Fibroblast of skin of right biceps (primary cell): ENCODE measurements at places on chromosomes 7 and 10.

DNA sequence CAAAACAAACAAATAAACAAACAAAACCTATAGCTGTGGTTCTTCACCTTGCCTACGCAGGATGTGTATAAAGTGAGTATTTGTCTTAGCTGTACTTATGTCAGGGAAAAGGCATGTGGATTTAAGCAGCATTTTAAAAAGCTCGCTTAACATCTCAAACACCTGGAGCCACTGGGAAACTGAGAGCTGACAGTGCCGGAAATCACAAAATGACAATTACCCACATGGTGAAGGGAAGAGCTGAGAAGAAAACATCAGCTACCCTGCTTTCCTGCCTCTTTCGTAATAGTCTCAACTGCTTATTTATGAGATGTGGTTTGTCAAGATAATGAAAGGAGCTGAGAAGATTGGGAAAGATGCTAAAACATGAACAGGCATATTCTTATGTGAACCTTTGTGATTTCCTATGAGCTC is 31.1 kb upstream of the MSMB start:
- no peak for DNase-seq

GRCh38 chr10:10223131-10223530 is 794.5 kb upstream of the CELF2 start:
- DNase-seq = peak; percentile 25

GRCh38 chr10:79319115-79319771 is 28.0 kb upstream of the PPIF start:
- no peak for DNase-seq

- no peak for DNase-seq
Measured at GRCh38 chr7:126449611-126450268, 803.0 kb downstream of the GRM8 start.

- no peak for DNase-seq
Measured at GRCh38 chr10:116917481-116917880, 68.2 kb downstream of the ENO4 start.

DNA sequence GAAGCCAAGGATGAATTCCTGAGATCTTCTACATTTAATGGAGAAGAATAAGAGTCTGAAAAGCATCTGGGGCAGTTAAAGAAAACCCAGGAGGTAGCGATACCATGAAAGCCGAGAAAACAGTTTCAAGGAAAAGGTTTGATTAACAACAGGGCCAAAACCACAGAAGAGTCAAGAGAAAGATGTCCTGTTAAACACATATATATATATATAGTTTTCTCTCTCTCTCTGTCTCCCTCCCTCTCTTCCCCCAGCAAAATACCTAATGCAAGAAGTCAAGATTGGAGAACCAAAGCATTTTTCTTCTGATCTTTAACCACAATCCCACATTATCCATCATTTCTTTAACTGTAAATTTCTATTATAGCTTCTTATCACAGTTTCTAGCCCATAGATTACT is 261.4 kb downstream of the SNX13 start:
- DNase-seq = peak; percentile 55

DNA sequence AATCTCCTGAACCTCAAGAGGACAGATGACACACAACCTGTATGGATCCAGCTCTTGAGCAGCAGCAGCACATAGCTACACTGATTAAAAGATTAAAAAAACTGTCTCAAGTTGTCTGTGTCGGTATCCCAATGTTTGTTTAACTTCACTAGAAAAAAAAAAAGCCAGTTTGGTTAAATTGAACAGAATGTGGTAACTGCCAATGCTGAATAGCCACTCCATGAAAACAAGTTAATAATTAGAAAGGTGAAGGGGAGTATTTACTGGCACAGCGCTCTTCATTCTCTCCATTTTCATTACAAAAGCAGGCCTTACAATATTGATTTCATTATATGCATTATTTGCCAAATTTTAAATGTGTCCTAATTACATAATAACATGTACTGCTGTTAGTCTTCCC is 47.6 kb downstream of the GDI2 start:
- no peak for DNase-seq

DNA sequence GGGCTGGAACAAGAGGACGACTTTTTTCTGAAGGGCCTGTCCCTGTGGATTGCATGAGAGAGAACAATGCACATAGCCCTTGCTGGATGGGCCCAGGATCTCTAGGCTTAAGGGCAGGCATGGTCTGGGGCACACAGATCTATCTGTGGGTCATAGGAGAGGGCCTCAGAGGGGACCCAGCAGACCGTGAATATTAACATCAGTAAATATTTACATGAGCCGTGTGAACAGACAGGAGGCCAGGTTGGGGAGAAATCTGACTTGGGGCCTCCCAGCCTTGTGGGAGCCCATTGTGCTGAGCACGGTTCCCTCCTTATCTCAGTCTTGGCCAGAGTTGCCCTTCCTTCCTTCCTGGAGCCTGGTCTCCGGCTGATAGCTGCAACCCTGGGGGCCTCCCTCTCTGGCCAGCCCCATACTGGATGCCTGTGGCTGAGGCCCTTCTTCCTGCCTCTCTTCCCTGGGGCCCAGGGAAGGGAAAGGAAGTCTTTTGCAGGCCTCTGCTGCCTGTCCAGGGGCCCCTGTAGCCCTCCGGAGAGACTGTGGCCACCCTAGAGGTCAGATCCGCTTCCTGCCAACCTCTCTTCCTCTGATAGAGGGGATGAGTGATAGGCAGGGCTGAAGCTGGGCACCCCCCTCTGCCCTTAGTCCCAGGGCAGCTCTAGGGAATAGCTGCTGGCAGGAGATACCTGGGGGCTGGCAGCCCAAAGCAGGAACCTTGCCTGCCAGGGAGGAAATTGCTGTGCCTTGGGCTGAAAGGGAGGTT is 44.5 kb upstream of the TRIM8 start:
- peak; percentile 37 for DNase-seq

DNA sequence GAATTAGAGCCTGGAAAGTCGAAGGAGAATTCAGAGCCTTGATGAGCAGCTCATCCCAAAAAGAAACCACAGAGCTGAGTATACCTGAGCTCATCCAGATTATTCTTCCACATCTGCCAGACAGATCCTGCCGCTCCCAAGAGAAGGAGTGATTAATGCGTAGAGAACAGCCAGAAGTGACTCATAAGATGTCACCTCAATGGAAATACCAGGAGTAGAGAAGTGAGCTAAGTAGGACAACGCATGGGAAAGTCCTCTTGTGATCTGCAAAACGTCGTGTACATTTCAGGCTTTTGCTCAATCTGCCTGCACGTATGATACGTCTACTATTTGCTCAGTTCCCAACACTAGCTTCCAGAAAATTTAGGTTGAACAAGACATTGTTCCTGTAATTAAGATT is 230.5 kb upstream of the AUTS2 start:
- peak; percentile 93 for DNase-seq

- DNase-seq = no peak
Measured at GRCh38 chr10:20748551-20748950, 148.6 kb downstream of the NEBL start.

- no peak for DNase-seq
Measured at GRCh38 chr10:17212802-17213221, 11.3 kb upstream of the TRDMT1 start.

- DNase-seq = peak; percentile 9
Measured at GRCh38 chr10:72524489-72524888, 101.4 kb downstream of the MICU1 start.

- no peak for DNase-seq
Measured at GRCh38 chr7:141001546-141001945, 13.2 kb downstream of the MRPS33 start.

GRCh38 chr7:106866298-106867281 is 1.5 kb downstream of the PIK3CG start:
- no peak for DNase-seq

DNA sequence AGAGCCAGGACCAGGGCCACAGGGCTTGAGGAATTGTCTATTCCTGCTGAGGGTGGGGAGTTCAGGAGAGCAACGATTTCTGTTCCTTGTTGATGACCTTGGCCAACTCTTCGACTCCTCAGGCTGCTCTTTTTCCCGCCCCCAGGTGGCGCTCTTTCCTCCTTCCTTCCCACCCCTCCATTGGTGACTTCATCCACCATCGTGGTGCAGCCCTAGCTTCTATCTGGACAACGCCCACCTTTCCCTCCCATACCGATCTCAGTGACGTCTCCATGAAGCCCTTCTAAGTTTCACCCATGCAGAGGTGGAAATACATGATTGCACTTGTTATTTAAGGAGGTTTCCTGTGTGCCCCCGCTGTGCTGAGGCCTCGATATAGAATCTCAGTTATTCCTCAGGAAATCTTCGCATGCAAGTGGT is 22.1 kb upstream of the CARD11 start:
- DNase-seq = peak; percentile 3

DNA sequence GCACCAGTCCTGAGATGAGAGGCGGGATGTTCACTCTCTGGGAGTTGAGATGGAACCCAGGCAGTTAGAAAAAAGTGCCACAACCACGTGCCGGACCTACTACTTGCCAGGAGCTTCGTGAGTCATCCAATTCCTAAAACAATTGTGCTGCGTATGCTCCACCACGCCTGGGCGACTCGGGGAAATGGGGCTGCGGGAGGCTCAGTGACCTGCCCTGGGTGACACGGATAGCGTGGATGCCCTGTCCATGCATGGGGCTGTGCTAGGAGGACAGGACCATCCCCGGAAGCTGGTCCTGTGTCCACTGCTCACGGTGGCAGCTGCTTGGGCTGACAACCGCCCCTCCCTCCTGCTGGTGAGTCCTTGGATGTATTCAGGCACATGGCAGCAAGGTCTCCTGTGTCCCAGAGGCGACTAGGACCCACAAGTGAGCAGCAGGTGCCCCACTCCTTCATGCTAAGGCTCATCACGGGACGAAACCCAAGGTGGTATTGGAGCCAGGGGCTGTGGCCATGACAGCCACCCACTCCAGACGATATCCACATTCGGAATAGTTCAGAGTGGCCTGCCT is 90.4 kb downstream of the BMS1 start:
- DNase-seq = no peak

DNA sequence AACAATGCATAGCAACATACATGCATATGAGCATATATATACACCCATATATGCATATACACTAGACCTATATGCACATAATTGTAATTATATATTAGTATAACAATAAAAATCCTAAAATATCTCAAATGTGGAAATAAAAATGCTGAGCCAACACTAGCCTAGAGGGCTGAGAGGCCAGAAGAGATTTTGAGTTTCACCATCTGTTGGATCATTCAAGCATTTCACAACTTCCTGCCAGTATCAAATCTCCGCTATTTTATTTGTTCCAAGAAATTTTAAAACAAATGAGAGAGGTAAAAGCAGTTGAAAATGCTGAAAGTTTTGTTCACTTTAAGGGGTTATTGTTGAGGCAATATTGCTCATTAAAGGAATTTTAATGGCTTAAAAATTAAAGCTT is 187.0 kb downstream of the PCDH15 start:
- DNase-seq = no peak

DNA sequence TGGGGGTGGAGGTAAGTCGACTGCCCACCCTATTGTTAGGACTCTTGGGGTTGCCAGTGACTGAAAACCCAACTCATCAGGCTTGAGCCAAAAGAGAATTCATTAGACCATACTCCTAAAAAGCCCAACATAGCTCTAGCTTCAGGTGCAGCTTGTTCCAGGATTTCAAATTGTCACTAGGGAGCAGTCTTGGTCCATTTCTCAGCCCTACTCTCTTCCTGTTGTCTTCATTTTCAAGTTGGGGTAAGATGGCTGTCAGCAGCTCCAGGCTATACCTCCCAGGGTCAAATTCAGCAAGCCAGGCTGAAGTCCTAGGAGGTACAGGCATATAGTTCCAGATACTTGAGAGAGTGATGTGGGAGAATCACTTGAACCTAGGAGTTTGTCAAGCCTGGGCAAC is 14.9 kb upstream of the COL13A1 start:
- DNase-seq = peak; percentile 41
